ENCODE measurements at places on chromosomes 6 and 20. TPM values are rescaled to one million over a fixed set of nuclear protein-coding genes. Genes with fewer than 3 reads are reported as not detected.

SMIM28 gene
- 4.6 TPM for total RNA-seq

SMOC2 gene
- 69.4 TPM for total RNA-seq

DNA sequence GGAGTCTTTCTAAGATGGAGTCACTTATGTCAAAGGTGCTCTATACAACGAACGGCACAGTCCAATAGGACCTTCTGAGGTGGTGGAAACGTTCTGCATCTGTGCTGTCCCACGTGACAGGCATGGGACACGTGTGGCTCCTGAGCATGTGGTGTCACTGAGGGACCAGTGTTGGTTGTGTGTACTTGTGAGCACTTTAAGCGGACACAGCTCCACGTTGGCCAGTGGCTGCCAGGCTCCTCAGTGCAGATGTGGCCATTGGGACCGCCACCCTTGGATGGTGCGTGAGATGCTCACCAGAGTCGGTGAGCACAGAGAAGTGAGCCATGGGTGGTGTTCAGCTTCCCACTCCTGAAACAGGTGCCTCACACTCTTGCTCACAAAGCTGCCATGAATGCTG is 110.0 kb downstream of the SYNDIG1 start:
- DNase-seq: no peak

- no peak for DNase-seq
These were observed 26.4 kb upstream of the FAM83C start for GRCh38 chr20:35318502-35319157.

DNA sequence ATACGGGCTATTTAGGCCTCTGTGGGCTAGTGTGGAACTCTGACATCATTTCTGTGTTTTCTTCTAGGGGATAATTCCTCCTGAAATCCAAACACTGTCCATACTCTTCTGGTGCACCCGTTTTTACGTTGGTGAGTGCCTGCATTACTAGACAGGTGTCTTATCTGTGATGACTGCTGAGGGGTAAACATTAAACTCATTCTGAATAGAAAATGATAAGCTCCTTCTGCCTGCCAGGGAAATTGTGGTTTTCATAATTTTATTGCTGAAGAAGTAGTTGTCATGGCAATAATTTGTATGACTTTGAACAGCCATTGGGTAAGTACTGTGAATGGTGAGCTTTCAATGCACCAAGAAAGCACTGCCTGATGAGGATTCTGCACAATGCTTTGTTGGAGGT is 705.6 kb downstream of the UTRN start:
- no peak for DNase-seq

DNA sequence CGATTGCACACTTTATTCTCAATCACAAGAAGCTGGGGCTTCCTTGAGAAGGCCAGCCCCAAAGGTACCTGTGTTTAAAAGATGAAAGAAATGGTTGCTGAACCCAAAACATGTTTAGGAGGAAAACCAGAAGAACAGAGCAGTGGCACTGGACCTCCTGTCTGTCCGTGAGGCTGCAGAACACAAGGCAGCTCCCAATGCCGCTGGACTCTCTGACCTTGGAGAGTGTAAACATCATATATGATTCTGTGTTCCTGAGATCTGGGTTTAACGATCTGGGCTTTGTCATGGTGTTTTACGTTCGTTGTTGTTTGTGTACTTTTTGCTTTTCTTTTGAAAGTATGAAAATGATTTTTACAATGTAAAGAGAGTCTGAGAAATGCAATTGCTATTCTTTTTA is 106.1 kb downstream of the SLC22A3 start:
- DNase-seq: no peak
